Activated CD8-positive, alpha-beta memory T cell treated with anti-CD3 and anti-CD28 coated beads, Interleukin-2, amount 10 ng/mL, durations not matched to agents 7 days and 5 days (primary cell): ENCODE measurements at places on chromosomes 13 and 19. TPM values are rescaled to one million over a fixed set of nuclear protein-coding genes. Genes with fewer than 3 reads are reported as not detected.

Gene ZNF181
- total RNA-seq = 1.9 TPM

Gene TUBA3C
- not detected for total RNA-seq

Gene OR4F17
- total RNA-seq = not detected

Gene JUND
- total RNA-seq = 498 TPM

Gene KRTDAP
- total RNA-seq = not detected

GRCh38 chr13:99258946-99259345 is 767 bp upstream of the GPR18 start:
- DNase-seq = no peak

DNA sequence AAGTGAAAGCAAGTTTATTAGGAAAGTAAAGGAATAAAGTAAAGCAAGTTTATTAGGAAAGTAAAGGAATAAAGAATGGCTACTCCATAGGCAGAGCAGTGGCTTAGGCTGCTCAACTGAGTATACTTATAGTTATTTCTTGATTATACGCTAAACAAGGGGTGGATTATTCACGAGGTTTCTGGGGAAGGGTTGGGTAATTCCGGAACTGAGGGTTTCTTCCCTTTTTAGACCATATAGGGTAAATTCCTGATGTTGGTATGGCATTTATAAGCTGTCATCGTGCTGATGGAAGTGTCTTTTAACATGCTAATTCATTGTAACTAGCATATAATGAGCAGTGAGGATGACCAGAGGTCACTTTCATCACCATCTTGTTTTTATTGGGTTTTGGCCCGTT is 194.3 kb downstream of the DLEU7 start:
- DNase-seq = no peak
